ENCODE measurements at places on chromosomes 4 and X. TPM values are rescaled to one million over a fixed set of nuclear protein-coding genes. Genes with fewer than 3 reads are reported as not detected.
A peak's percentile ranks its signal among the peaks of the same experiment; 100 is the strongest.

Gene RWDD4
- total RNA-seq, result 15.6 TPM

Gene CD38
- total RNA-seq, result 0.37 TPM

Gene ADGRL3
- total RNA-seq, result 9.7 TPM

Gene WDR17
- total RNA-seq, result 4.4 TPM

Gene TMEM47
- total RNA-seq, result 15.7 TPM

Gene RBM47
- 89.0 TPM for total RNA-seq

GRCh38 chrX:11533199-11533651 lies 132.5 kb downstream of the ARHGAP6 start:
- no peak for DNase-seq

- no peak for DNase-seq
These were observed 47.0 kb downstream of the ANXA10 start for GRCh38 chr4:168139336-168139735.

- DNase-seq, result no peak
These were observed 55.8 kb downstream of the CLCN5 start for GRCh38 chrX:49978176-49978575.

GRCh38 chrX:9598344-9598743 lies 133.5 kb downstream of the TBL1X start:
- no peak for DNase-seq

- DNase-seq, result no peak
These were observed 54.5 kb upstream of the C1QTNF7 start for GRCh38 chr4:15373363-15373762.

- peak; percentile 91 for DNase-seq
These were observed 10.2 kb upstream of the DLG3 start for GRCh38 chrX:70434352-70434866.

- no peak for DNase-seq
These were observed 183.7 kb downstream of the NR3C2 start for GRCh38 chr4:148258535-148258934.

DNA sequence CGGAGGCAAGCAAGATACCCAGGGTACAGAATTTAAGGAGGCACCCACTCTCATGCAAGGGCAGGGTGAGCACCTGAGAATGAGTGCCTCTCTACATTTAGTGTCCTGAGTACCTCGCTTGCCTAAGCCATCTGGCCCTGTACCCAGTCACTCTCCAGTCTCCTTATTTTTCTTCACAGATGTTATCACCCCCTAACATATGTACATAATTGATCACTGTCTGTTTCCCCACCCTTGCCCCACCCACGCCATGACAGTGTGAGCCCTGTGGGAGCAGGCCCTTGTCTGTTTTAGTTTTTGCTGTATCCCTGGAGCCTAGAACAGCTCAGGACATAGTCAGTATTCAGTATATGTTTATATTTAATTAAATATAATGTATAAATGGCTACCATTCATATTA lies 113.6 kb downstream of the SPRY1 start:
- no peak for DNase-seq

- DNase-seq, result no peak
These were observed 1143.9 kb downstream of the STIM2 start for GRCh38 chr4:28004520-28004919.

DNA sequence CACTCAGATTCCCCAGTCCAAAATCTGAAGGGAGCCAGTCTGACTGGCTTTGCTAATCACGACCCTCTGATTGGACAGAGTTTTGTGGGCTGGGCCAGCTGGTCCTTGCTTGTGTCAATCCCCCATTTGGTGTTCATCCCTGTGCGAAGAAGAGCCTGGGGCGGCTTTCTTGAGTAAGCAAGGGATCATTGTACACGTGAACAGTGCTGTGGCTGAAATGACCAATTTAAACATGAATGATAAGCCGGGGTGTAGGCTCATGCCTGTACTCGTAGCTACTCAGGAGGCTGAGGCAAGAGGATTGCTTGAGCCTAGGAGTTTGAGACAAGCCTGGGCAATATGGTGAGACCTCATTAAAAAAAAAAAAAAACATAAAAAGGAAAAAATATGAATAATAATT lies 379.1 kb downstream of the RAPGEF2 start:
- no peak for DNase-seq

DNA sequence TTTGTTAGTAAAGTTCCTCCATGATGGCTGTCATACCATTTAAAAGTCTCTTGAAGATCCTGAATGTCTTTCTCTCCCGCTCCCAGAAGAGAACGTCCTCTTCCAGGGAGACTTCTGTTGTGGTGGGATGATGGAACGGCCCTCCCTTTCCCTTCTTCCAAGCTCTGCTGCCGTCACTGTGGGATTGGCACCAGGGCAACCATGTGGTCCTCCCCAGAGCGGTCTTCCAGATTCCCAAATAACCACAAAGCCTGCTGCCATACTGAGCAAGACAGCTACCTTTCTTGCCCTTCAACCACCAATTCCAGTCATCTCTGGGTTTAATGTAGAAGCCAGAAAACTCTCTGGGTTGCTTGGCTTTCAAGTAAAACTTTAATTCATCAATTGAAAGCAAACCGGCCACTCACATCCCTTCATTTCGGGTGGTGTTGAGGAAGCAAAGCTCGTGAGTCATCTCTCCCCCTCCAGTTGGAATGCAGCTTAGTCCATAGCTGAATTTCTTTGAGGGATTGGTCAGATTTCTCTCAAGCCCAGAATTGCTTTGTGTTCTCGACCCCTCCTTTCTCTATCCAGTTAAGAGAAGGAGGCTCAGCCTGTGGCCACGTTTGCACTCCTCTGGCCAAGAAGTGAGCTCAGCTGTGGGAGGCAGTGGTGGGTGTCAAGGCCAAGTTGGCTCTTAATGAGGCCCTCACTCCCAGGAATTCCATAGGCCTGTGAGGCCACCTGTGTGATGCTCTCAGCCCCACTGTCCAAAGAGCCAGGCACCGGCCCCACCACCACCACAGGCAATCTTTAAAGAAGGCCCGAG lies 36.9 kb downstream of the FHDC1 start:
- no peak for DNase-seq

- DNase-seq, result no peak
These were observed 25.5 kb upstream of the UVSSA start for GRCh38 chr4:1321486-1321885.

DNA sequence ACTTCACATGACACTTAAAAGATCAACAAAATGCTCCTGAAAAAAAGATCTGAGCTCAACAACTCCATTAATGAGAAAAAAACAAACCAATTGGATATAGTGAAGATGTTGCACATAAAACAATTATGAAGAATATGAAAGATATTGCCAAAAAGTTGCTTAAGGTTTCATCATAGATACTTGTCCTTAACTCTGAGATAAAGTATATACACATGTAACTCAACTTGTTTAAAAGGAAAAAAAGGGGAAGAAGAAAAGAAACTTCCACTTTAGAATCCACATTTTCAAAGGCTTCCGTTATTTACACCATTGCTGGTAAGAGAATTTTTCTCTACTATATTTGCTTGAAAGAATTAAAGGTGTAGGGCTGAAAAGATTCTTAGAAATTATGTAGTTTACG lies 2.7 kb downstream of the AFAP1 start:
- DNase-seq, result no peak

DNA sequence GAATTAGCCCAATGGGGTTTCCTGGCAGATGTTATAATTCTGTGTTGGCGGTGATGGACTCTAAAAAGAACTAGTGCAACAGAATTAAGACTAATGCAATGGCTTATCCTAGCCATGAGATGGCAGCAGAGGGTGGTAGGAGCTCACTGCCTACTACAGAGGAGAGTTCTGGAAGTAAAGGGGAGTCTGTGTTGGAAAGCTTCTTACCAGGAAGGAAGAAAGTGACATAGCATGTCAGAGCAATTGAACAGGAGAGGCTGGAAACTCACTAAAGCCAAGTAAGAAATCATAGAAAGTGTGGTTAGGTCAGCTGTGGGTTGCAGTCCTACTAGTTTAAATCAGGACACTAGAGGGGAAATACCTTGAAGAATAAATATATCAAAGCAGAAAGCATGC lies 6.3 kb upstream of the TRPC5OS start:
- DNase-seq, result peak; percentile 19

DNA sequence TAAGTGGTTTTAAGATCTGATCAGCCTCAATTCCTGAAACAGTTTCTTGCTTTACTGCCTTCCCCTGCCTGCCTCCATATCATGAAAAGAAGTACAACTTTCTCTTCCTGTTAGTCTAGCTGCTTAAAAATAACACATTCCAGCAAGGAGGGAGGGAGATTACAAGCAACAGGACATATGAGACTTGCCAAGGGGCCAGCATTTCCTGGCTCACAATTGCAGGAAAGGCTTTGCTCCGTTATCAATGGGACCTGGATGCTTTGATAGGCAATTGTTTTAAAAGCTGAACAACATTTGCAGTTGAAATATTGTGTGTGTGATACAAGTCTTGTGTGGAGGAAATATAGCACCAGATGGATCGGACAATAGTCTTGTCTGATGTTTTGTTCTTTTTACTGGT lies 425.0 kb downstream of the FAT4 start:
- DNase-seq, result no peak

DNA sequence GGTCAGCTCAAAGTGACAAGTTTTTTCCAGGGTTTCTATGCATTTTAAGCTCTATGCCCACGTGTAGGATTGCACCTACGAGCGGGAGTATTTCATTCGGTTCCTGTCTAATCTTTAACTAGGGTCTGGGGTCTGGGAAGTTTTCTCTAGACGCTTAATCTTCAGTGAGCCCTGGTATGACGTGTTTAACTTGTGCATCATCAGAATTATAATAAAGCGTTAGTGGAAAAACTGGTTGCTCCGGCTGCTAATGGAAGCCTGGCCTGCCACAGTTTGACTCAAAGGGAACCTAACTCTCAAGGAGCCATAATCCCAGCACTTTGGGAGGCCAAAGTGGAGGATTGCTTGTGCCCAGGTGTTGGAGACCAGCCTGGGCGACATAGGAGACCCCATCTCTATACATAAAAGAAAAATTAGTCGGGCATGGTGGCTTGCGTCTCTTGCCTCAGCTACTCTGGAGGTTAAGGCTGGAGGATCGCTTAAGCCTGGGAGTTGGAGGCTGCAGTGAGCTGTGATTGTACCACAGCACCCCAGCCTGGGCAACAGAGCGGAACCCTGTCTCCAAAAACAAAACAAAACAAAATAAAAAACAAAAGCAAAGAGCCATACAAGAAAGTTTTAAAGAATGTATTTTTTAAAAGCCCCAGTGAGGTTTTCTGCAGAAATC lies 30.2 kb downstream of the ARSD start:
- no peak for DNase-seq

DNA sequence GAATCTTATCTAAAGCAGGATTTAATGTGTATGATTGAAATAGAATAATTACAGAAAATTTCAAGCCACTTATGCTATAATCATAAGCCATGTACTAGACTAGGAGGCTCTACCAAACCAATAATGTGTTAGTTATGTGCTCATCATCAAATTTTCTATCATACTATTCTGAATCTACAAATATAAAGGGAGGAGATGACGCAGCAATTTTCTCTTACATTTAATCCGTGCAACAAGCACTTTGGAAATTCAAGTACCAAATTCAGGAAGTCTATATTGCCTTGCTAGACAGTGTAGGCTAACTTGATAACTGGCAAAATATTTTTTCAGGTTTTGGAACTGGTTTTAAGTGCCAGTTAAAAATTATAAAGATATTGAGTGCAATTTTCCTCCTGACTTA lies 283.5 kb downstream of the C4orf33 start:
- DNase-seq, result no peak

- no peak for DNase-seq
These were observed 199.4 kb upstream of the CENPE start for GRCh38 chr4:103397541-103397940.

- no peak for DNase-seq
These were observed 51.6 kb upstream of the ADRA2C start for GRCh38 chr4:3714642-3715001.

DNA sequence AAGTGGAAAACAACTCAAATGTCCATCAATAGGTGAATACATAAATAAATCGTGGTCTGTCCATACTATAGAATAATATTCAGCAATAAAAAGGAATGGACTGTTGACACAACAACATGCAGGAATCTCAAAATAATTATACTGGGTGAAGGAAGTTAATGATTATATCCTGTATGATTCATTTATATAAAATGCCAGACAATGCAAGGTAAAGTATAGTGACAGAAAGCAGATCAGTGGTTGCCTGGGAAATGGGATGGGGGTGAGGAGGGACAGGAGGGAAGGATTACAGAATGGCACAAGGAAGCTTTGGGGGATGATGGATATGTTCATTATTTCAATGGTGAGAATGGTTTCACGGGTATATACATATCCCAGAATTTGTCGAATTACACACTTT lies 12.3 kb downstream of the PYURF start:
- DNase-seq, result no peak

DNA sequence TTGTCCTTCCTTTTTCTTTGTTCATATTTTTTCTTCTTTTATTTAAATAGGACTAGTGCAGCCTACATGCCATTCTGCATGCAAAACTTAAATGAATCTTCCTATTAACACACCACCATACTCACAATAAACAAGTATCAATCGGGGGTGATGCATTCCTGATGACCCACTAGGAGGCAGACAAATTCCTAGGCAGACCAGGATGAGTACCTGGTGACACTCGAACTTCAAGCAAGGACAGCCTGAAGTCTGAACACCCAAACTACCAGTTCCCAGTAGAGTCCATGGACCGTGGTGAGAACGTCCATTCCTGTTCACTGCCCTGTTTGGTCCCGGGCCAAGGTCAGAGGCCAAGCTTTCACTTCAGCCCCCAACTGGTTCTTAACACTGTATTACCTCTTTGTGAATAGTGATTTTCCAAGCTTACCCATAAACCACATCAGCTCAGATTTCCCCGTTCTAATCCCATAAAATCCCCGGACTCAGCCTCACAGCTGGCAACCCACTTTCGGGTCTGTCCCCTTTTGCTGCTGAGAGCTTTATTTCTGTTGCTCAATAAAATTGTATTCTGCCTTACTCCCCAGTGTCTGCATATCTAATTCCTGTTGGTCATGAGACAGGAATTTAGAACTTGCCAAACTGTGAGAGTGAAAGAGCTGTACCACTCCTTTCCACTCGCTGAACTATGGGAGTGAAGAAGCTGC lies 1286.6 kb downstream of the FSTL5 start:
- no peak for DNase-seq

DNA sequence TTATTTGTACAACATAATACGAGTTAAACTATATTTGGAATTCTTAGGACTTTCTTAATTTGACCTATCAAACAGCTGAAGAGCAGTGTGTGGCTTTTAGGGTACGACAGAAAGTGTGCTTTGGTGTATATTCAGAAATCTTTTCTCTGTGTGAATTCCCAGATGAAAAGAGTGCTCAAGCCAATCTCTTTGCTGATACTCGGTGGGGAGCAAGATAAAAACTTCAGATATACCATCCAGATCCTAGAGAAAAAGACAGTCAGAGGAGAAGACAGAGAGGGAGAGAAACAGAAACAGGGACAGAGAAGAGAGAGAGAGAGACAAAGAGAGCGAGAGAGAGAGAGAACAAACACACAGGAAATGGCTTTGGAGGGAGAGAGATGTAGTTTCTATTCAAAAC lies 658.3 kb upstream of the CPEB2 start:
- no peak for DNase-seq

GRCh38 chrX:14028473-14028872 lies 1.2 kb downstream of the GEMIN8 start:
- DNase-seq, result no peak

- no peak for DNase-seq
These were observed 287.5 kb downstream of the CAMK2D start for GRCh38 chr4:113474017-113474416.

- DNase-seq, result no peak
These were observed 25.1 kb downstream of the UGT2B4 start for GRCh38 chr4:69470561-69470960.

GRCh38 chr4:67393699-67394281 lies 151.5 kb downstream of the CENPC start:
- no peak for DNase-seq

GRCh38 chr4:23034731-23035130 lies 342.0 kb downstream of the GBA3 start:
- DNase-seq, result no peak

Data from WTC11 (cell line).